ENCODE measurements at places on chromosomes 2 and 18. TPM values are rescaled to one million over a fixed set of nuclear protein-coding genes. Genes with fewer than 3 reads are reported as not detected.

DSG4 gene
- total RNA-seq = not detected

SERPINB3 gene
- total RNA-seq = not detected

RUFY4 gene
- 0.45 TPM for total RNA-seq

CCDC74B gene
- 1.3 TPM for total RNA-seq

SLC23A3 gene
- 7.3 TPM for total RNA-seq

MTCL1 gene
- 10.5 TPM for total RNA-seq

AQP12A gene
- not detected for total RNA-seq

REG3G gene
- total RNA-seq = 0.71 TPM

ZNF2 gene
- total RNA-seq = 5.9 TPM

ANO7 gene
- total RNA-seq = 5.4 TPM

FRZB gene
- total RNA-seq = 122 TPM

OTX1 gene
- total RNA-seq = not detected

SMC6 gene
- total RNA-seq = 17.2 TPM

SERPINB2 gene
- total RNA-seq = 0.27 TPM

TEX44 gene
- not detected for total RNA-seq

MARCHF4 gene
- total RNA-seq = not detected

POTEI gene
- 0.26 TPM for total RNA-seq

PKP4 gene
- total RNA-seq = 53.3 TPM

SH3BP4 gene
- total RNA-seq = 27.6 TPM

MC4R gene
- total RNA-seq = not detected

PLEKHM3 gene
- total RNA-seq = 18.9 TPM

CFAP221 gene
- total RNA-seq = 2.1 TPM

OXER1 gene
- 4.2 TPM for total RNA-seq

VIT gene
- 10.0 TPM for total RNA-seq

UGT1A3 gene
- not detected for total RNA-seq
